ENCODE measurements at places on chromosomes 12 and 14.

DNA sequence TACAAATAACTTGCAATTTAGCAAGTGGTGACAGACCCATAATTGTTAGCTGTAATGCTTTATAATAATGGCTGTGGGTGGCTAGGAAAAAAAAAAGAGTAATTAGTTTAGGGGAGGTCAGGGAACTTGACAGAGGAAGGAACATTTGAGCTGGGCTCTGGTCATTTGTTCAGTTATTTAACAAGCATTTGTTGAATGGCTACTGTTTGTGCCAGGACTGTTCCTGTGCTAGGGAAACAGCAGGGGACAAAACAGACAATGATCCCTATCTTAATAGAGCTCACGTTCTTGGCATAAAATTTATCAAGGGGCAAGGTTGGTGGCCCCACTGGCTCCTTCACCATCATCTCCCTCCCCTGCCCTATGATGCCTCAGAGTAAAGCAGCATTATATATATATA, 18.5 kb downstream of the CHST11 start:
- no peak for DNase-seq

DNA sequence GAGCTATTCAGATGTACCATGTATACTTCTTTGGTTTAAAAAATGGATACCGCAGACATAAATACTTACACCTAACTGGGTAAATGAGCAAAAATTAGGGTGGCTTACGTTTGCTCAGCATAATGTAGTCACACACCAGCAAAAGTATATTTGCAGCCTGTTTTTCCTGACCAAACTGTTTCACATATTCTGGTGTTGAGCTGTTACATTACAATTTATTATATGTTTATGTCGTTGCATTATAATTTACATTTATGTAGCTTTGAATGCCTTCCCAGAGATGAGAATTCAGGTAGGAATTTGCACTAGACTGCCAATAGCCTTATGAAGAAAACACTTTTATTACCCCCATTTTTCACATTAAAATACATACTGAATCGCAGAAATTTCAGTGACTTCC, 183.3 kb downstream of the PTPRO start:
- no peak for DNase-seq

DNA sequence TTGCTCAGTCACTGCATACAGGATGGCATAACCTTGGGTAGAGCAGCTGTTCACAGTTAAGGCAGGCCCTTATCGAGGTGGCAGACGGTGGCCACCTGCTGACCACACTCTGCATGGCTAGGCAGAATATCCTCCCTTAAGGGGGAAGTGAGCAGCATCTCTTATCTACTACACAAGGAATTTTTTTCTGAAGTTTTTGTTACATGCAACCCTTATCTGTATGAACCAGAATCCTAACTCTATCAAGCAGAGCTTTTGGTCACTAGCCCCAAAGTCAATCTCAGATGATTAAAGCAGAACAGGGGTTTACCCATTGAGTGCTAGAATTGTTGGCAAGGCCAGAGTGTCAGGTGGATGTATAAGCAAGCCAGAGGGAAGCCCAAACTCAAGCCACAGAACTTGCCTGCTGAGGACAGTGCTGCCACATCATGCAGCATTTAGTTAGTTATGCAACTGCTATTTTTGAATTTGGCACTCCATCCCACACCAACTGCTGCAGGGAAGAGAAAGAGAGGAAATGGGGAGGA, 192.8 kb downstream of the TBX5 start:
- no peak for DNase-seq

- peak; percentile 33 for DNase-seq
Measured at GRCh38 chr14:65637780-65638179, 225.2 kb downstream of the FUT8 start.

DNA sequence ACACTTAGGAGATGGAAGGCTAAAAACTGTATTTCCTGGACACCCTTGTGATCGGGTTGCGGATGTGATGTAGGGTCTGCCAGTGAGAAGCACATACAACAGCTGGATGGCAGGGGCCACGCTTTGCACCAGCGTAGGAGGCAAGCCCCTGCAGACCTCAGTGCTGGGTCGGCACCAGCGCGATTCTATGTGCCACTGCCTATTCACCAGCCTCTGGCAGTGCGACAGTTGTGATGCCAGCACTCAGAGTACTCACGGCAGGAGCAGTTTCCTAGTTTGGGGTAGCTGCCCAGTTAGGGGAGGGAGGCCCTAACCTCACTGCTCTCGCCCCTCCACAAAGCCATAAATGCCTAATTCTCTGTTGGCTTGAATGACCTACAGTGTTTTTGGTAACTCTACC, 31.6 kb downstream of the SPTLC2 start:
- no peak for DNase-seq

DNA sequence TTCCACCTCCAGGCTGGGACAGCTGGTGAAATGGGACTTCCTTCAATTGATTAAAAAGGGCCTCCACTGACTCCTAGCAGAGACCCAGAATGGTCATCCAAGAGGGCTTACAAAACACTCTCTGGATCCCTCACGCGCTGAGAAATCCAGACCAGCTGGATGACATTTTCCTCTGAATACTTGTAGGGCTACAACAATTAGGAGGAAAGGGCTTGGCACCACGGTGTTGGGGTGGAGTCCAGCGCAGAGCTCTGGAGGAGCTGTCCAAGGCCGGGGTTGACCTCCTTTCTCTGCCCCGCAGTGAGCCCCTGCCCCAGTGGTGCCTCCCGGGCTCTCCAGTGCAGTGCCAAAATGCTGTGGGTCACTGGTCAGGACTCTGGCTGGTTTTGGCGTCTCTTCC, 189.0 kb upstream of the CCND2 start:
- no peak for DNase-seq

DNA sequence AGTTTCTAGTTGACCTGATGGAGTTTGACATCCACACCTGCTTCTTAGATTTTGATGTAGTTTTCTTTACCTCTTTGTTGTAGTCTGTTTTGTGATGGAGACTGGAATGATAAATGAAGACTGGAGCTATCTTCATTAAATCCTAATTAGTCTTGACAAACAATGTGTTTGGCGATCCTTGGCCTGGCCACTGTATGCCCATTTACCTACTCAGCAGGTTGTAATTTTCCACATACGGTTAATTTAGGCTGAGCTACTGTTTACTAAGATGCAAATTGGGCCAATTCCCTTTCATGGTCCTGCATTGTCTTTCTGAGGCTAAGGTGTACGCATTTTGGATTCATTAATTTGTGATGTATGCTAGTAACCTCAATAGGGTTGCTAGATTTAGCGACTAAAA, at the start of gene TAS2R7:
Gene TAS2R7, minus strand, starts transcription at position 41 of the 400 bp plus-strand sequence. CDS start 57 bp downstream, outside the sequence.
- DNase-seq, result no peak

DNA sequence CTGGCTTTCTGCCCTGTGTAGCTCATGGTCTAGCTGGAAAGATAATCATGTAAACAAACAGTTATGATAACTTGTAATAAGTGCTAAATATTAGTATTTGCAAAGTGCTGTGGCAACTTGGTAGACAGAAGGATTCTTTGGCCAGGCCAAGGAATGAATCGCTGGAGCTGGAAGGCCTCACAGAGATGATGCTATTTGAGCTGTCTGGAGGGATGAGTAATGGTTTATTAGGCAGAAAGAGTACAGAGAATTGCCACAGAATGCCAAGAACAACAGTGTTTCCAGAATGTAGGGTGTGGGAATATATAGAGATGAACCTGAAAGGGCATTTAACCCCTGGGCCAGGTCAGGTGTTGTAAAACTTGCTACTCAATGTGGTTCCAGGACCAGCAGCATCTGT, 27.6 kb downstream of the OTX2 start:
- no peak for DNase-seq
